Stimulated activated CD4-positive, alpha-beta T cell treated with anti-CD3 and anti-CD28 coated beads, Interleukin-2, amount 100 ng/mL, for 24 hours (primary cell): ENCODE measurements at places on chromosomes 7 and 10.

GRCh38 chr10:5318148-5318547 is 46.6 kb upstream of the UCN3 start:
- DNase-seq = no peak

- no peak for DNase-seq
These were observed 452 bp upstream of the TMEM140 start for GRCh38 chr7:135147341-135147898.

DNA sequence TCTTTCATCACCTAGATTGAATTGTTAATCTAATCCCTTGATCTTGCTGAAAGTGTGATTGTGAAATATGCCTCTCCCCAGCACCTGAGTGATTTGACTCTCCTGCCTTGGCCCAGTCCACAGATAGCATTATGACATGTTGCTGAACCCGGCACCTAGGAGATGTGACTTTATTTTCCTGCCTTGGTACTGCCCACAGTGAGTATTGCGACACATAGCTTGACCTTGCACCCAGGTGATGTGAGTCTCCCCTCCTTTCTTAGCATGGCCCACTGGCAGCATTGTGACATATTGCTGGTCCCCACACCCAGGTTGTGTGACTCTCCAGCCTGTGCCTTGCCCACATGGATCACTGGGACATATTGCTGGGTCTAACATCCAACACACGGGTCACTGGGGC is 32.5 kb upstream of the ZNF107 start:
- no peak for DNase-seq

DNA sequence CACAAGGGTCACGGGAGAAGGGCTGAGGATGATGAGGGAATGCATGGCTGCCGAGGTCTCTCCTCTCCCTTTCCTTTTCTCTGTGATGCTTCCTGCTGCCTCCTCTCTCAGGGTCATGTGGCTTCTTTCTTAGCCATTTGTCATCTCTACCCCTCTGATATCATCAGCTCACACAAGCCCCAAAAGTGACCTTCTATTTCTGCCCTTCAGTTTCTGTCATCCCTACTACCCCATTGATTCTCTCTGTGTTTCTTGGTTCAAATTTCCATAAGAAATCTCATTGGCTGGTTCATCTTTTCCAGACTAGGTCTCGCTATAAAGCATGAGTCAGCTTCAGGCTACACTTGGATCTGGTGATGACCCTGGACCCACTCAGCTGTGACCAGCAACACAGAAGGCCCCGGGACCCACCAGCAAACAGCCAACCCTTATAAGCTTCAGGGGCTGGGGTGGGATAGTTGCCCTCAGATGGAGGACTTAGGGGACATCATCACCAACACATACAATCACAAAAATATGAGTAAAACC is 284.3 kb downstream of the SKAP2 start:
- DNase-seq = no peak

GRCh38 chr10:104631946-104632345 is 9.1 kb upstream of the SORCS3 start:
- DNase-seq = no peak

- no peak for DNase-seq
These were observed 6.0 kb downstream of the CLDN15 start for GRCh38 chr7:101231644-101232043.

- no peak for DNase-seq
These were observed 443 bp downstream of the MYOF start for GRCh38 chr10:93481637-93482144.

DNA sequence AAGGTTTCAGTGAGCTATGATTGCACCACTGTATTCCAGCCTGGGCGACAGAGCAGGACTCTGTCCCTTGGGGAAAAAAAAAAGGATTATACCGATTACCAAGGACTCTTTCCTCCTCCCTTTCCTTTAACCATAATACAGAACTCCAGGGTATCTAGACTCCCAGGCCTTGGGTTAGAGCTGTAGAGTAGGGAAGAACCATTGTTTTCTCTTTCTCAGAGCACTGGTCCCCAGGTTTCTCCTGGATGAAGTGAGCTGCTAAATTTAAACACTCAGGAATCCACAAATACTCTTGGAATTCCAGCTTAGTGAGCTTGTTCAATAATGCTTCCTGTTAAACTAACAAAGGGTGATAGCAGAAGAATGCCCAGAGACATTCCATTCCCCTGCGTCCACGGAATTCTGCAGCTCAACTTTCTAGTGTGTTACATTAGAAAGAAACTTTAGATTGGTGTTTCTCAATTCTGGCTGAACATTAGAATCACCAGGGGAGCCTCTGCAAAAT is 14.6 kb upstream of the RPEL1 start:
- DNase-seq = no peak

- DNase-seq = no peak
These were observed 5.7 kb upstream of the PLAC9 start for GRCh38 chr10:80126876-80127275.

DNA sequence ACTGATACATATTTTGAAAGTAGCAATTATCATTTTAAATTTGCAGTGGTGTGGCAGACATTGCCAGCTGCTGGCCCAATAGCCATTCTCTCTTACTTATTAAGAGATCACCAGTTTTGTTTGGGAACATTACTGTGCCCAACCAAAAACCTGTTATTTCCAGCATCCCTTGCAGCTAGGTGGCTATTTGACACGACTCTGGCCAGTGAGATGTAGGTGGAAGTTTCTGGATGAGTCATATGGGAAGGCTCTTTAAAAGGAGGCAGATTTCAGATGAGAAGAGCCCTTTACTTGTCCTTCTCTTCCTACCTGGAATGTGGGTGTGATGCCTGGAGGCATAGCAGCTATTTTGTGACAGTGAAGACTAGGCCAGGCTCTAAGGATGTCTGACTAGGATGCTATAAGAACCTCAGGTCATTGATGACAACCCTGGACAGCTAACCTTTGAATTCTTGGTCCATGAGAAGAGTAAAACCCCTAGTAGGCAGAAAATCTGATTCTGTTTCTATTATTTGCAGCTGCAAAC is 77.9 kb downstream of the CARD11 start:
- no peak for DNase-seq

DNA sequence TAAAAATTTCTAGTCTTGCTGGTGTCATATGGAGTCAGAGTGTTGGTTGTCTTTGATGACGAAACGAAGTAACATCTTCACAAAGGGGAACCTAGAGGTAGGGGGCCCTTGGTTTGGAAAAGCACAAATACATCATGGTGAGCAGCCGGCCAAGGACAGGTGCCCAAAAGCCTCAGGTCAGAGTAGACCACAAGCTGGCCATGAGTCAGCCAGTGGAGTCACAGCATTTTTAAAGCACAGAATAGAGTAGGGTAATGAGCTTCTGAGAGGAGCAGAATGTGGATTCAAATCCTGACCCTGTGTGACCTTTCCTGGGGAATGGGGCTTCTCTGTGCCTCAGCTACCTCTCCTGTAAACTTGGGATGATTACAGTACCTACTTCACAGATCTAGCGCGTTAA is 5.3 kb downstream of the CAMK2B start:
- DNase-seq = no peak

DNA sequence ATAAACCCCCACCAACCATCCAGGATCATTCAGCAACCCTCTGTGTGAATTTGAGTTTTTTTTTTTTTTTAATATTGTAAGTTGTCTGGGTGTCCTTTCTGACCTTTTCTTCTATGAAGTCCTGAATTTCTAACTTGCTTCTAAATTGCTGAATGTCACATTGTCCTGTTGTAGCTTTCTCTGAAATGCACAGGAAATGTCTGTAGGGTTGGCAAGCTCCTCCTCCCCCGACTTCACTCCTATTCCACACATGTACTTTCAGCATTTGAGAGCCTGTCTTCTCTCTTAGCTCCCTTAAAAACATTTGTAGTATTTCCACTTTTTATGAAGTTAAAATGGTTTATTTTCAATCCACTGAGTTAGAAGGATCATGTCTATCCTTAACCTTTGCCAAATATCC is 3.3 kb upstream of the CNNM2 start:
- DNase-seq = no peak

GRCh38 chr10:128277267-128277840 is 151.1 kb upstream of the MKI67 start:
- no peak for DNase-seq

- no peak for DNase-seq
These were observed 135.3 kb upstream of the VWC2 start for GRCh38 chr7:49638166-49638565.

- no peak for DNase-seq
These were observed 27.9 kb downstream of the DUSP5 start for GRCh38 chr10:110525349-110526260.

DNA sequence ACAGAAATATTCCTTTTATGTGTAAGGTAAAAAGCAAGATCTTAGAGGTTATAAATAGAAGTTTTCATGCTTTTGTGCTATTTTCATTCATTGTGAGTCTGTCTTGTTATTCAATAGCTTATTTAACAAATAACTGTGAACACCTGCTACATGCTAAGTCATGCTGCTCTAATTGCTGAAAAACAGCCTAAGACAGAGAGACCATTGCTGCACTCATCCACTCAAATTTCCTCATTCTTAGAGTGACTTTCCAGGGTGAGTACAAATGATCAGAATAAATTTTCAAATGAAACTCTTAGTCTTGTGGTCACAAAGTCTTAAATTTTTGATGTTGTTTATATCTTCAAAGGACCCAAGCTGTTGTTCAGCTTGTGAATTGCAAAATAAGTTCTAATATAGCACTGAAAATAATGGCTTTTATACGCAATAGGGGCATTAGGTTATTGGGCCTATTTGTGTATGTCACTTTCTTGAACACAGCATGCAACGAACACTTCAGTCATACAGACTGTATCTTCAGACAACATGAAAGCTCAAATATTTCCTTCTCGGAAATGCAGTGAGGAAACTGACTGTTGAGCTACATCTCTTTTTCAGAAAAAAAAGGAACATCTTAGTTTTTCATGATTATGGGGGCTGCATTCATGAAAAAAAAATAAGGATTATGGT is 247.9 kb upstream of the PCDH15 start:
- DNase-seq = no peak

DNA sequence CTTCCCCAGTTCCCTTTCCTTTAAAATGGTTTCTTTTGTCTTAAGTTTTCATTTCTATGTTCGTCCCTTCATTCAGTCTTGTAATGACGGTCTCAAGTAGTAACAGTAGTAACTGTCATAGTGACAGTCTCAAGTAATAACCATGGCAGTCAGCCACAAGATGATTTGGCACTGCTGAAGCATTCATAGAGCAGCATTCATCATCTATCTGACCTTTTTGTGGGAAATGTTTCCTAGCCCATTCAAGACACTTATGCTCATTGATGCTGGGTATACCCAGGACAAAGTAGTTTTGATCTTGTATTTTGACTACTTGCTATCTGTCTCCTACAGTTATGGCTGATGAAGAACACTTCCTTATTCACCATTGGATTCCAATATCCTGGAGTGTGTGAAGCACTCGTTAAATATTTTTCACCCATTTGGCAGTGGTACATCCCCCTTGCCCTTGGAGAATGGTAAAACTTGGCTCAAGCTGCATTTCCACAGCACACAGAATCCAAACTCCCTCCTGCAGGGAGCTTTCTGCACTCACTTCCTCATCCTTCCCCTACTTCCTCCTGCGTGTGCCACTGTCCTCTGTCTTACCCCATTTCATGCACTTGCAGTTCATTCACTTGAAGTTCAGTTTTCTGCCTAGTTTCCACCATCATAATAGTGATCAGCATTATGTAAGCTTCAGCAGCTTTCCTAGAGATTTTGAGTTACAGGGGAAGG is 19.0 kb downstream of the GIMAP4 start:
- no peak for DNase-seq

DNA sequence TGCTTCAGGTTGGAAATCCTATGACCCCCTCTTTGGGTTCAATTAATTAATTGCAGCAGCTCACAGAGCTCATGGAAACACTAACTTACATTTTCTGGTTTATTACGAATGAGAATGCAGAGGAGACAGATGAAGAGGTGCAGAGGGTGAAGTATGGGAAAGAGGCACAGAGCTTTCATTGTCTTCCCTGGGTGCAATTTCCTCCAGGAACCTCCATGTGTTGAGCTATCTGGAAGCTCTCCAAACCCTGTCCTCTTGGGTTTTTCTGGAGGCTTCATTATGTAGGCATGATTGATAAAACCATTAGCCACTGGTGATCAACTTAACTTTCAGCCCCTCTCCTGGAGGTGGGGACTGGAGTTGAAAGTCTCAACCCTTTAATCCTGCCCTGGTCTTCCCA is 133.0 kb upstream of the AUTS2 start:
- DNase-seq = no peak

GRCh38 chr10:70656489-70656888 is 15.8 kb upstream of the ADAMTS14 start:
- peak; percentile 58 for DNase-seq

DNA sequence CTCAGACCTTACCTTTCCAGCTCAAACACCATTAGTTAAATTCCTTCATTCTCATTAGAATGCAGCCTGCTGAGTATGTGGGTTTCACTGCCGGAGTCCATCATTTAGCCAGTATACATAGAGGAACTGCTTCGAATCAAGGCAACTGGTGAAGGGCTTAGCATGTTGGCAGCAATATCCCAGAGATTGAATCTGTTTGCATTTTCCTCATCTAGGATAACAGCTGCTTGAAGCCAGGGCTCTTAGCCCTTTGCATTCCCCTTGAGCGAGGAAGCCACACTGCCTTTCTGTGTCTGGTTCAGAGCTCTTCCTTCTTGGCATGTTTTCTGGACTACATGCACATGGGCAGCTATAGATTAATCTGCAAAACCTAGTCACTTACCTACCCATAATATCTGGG is 14.7 kb downstream of the NODAL start:
- no peak for DNase-seq

DNA sequence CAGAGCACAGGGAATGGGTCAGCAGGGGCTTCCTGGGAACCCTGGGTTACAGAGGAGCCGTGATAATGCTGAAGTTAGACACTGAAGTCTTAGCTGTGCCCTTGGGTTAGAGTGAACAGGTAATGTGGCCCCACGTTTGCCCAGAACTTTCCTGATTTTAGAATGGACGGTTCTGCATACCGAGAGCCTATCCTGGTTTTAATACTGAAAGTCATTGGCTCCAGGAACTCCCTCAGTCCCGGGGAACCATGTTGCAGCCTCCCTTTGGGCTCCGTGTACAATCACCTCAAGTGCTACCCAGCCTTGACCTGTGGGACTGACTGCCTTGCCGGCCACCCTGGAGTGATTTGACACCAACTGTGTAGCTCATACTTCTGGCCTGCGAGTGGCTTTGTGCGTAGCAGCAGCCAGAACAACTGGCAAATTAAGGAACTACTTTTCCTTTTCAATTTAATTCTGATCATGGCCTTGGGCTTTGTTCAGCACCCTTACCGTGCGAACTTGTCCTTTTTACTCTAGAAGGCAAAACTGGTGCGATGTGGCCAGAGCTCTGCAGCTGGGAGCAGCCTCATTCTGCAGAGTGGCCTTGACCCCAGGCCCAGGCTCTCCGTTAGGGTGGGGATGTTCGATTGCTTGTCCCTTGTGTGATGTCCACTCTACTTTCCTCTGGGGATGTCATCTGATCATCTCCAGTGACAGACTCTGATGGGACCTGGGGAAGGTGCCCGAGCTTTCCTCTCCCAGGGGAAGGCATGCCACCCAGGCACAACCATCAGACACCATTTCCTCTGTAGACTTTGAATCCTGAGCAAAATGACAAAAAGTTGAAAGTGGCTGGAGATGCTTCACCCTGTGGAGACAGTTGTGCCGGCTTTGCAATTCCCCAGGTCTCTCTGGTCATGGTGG is 265.9 kb downstream of the GLRX3 start:
- no peak for DNase-seq

GRCh38 chr10:81348003-81348402 is 527.0 kb upstream of the NRG3 start:
- no peak for DNase-seq

GRCh38 chr7:122211362-122211761 is 67.3 kb upstream of the AASS start:
- no peak for DNase-seq

GRCh38 chr10:50527442-50528043 is 96.2 kb downstream of the SGMS1 start:
- no peak for DNase-seq

GRCh38 chr7:95105627-95106026 is 198.2 kb downstream of the PPP1R9A start:
- no peak for DNase-seq
